ENCODE measurements at places on chromosomes 1 and 21. TPM values are rescaled to one million over a fixed set of nuclear protein-coding genes. Genes with fewer than 3 reads are reported as not detected.

GRCh38 chr1:5915587-5916571 is 76.3 kb downstream of the NPHP4 start:
- no peak for DNase-seq

The PLA2G2F gene
- not detected for total RNA-seq

DNA sequence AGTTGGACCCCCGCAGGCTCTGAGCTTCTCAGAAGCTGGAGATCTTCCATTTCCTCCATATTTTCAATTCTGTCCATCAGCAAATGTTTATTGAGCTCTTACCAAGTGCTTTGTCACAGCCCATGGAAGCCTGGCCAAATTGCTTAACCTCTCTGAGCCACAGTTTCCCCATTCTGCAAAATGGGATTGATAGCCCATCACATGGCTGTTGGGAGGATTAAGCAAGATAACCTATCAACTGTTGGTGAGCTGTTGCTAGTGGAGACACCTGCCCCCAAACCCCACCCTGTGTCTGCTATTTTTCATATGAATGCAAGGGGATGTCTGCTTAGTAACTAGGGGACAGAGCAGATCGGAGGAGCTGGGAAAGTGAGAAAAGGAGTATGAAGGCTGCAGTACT is 38.3 kb downstream of the CD34 start:
- DNase-seq: no peak

The CHIA gene
- total RNA-seq: not detected

The FAM43B gene
- total RNA-seq: 3.3 TPM

DNA sequence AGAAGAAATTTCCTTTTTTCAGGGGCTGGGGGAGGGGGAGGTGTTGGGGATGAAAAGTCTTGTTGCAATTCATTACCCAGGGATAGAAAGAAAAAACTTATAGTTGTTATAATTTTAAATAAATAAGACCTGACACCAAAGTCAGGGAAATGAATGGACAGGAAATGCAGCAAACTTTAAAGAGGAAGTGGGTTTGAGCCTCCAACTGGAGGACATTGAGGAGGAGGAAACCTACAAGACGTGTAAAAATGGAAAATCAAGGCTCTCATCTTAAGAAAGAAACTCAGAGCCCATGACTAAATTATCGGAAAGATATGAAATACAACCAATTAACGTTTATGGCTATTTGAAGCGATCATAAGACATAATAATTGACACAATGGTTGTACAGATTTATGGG is 54.4 kb downstream of the NIBAN1 start:
- DNase-seq: no peak

DNA sequence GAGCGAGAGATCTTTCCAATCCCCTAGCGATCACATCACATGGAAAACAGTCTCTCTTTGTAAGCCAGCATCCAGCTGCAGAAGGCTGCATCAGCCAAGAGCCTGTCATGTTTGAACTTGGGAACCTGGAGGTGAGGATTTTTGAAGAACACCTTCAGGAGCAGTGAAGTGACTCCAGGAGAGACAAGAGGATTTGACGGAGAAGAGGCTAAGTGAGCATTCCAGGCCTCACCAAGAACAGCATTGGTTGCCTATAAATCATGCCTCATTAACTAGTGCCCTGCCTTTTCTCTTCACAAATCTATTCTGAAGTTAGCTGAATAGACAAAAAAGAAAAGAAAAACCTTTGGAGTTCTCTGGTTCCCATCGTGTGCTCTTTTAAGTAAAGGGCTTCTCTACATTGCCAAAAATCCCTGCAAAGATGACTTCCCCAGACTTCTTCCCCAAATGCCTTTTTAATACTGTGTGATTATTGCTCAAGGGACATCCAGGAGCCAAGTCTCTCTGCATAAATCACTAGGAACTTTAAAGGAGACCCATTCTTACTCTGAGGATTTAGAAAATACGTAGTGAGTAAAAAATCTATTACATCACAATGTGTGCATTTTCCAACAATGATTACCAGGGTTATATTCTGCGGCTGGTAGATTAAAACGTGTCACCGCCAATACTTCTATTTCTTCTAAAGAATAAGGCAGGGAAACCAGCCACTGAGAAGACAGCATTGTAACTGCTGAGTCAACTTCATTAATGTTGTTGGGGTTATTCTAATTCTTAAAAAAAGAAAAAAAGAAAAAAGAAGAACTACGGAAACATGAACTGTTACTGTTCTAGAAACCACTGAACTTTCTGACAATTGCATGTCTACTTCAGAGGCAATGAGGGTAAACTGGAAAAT is 95.2 kb downstream of the KIF14 start:
- no peak for DNase-seq

GRCh38 chr1:85692730-85693314 is 15.4 kb downstream of the ZNHIT6 start:
- DNase-seq: no peak

The IGSF21 gene
- 3.0 TPM for total RNA-seq

DNA sequence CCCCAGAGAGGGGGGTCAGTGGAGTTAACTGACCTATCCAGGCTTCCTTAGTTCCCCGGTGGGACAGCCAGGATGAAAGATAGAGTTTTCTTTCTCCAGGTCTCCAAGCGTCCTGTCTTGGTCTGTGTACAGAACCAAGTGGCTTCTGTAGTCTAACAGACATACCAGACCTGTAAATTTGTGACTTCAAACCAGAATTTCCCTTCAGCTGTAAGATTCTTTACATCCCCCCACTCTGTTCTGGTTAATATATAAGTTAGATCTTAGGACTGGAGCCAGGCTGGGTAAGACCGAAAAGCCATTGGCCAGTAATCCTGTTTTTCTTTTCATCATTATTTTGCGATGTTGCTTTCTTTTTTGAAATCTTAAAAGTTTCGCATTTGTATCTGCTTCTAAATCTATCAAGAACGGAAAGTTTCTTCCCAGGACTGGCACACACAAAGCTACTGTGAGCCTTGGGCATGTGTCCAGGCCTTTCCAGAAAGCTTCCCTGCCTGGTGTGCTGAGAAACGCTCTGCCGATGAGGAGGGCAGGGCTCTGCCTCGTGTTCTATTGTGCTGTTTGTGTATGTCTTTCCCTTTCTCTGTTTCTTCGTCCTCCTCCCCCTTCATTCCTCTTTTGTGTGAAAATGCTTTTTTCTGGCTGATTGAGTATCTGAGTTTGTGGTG is 72.3 kb downstream of the RGL1 start:
- DNase-seq: peak; percentile 81

GRCh38 chr1:100443811-100444571 is 91.7 kb downstream of the CDC14A start:
- DNase-seq: no peak

DNA sequence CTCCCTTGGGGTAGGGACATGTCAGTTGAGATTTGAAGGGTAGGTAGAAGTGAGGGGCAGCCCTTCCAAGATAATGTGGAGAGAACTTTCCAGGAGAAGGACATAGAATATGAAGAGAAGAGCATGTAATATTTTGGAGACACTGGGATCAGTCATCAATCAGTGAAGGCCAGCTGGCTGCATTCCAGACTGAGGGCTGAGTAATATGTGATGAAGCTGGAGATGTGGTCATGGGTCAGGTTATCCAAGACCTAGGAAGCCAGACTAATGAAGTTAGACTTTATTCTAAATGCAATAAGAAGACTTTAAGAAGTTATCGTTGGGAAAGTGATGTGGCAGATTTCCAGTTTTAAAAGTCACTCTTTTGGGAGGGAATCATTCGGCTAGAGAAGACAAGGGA is 262.0 kb downstream of the HMCN1 start:
- peak; percentile 68 for DNase-seq

- no peak for DNase-seq
Observed at GRCh38 chr1:200729863-200730262, 8.8 kb upstream of the CAMSAP2 start.

The CRYAA gene
- not detected for total RNA-seq

GRCh38 chr1:30894508-30894973 is 14.0 kb downstream of the SDC3 start:
- DNase-seq: no peak

DNA sequence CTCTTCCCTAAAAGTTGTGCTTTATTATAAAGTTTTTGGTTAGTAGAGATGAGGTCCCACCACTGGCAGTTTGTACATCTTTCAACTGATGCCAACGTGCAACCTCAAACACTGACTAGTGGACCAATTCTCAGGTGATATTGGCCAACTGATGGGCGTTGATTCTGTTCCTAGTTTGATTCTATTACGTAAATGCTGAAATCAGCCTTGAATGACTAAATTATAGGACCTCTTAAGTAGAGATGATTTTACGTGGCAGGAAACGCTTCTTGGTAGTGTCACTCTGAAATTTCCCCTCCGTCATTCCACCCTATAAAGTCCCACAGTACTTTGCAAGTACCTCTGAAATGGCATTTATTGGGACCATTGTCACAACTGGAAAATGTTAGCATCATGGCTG is 8.8 kb upstream of the FNDC7 start:
- DNase-seq: no peak

The MTARC1 gene
- total RNA-seq: 33.3 TPM

The CADM3 gene
- total RNA-seq: 6.3 TPM

GRCh38 chr1:228392111-228392936 is 14.3 kb downstream of the TRIM11 start:
- DNase-seq: no peak

DNA sequence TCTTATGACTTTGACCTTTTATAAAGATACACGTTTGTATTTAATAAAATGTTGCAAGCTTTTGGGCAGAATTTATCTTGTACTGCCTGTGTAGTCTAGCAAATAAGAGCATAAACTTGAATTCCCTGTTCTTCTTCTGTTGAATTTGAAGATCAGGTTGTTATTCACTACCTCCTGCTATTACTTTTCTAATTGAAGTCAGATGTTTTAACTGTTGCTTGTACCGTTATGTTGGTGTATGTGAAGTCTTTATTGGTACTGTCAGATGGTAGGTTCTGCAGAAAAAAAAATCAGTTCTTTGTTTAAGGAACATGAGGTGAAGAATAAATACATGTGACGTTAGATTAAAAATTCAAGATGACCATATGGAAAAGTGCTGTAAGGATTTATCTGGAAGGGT is 69.1 kb downstream of the DYRK1A start:
- DNase-seq: no peak

- DNase-seq: no peak
Observed at GRCh38 chr1:8633741-8634501, 183.5 kb downstream of the RERE start.

The THEM5 gene
- total RNA-seq: not detected

- peak; percentile 45 for DNase-seq
Observed at GRCh38 chr1:25484096-25484495, 53.4 kb downstream of the MACO1 start.

The DMBX1 gene
- not detected for total RNA-seq

- DNase-seq: peak; percentile 29
Observed at GRCh38 chr1:150554086-150554452, 4.9 kb downstream of the ADAMTSL4 start.

DNA sequence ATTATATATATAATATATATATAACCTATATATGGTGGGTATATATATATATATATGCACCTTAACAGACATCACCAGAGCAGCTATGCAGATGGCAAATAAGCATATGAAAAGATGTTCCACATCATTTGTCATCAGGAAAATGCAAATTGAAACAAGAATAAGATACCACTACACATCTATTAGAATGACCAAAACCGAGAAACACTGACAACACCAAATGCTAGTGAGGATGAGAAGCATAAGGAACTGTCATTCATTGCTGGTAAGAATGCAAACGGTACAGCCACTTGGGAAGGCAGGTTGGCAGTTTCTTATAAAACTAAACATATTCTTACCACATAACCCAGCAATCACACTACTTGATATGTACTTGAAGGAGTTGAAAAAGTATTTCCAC is 219.8 kb upstream of the PRMT6 start:
- no peak for DNase-seq

The PFKFB2 gene
- total RNA-seq: 28.2 TPM

The B3GALT2 gene
- 48.6 TPM for total RNA-seq

DNA sequence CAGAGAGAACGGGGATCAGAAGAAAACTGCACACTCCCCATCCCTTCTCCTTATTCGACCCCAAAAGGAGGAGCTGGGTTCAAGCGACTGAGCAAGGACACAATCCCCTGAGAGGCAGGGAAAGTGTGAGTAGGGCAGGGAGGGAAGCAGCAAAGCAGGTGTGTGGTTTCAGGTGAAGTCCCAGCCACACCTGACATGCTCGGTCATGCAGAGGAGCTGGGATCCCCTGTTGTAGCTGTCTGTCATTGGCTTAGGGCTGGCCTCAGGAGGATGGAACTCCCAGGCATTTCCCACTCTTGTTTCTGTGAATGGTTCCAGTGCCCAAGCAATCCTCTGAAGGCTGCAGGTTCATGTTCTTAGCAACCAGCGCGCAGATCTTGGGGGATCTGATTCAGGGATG is 150.7 kb downstream of the DSCAM start:
- DNase-seq: no peak

- DNase-seq: peak; percentile 60
Observed at GRCh38 chr21:17688912-17689874, 76.5 kb upstream of the BTG3 start.

DNA sequence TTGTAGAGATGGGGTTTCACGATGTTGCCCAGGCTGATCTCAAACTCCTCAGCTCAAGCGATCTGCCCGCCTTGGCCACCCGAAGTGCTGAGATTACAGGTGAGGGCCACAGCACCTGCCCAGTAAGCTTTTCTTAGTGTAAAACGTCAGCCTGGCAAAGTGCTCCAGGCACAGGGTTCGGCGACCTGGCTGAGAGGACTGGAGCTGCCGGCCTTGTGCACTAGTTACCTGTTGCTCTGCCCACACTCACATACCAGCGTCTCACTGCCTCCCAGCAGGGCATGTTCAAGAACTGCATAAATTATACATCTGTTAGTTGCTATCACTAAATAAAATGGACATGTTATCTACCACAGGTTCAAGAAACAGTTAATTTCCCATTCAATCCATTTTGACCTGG is 55.2 kb downstream of the DEGS1 start:
- no peak for DNase-seq

The LRRC53 gene
- total RNA-seq: not detected

DNA sequence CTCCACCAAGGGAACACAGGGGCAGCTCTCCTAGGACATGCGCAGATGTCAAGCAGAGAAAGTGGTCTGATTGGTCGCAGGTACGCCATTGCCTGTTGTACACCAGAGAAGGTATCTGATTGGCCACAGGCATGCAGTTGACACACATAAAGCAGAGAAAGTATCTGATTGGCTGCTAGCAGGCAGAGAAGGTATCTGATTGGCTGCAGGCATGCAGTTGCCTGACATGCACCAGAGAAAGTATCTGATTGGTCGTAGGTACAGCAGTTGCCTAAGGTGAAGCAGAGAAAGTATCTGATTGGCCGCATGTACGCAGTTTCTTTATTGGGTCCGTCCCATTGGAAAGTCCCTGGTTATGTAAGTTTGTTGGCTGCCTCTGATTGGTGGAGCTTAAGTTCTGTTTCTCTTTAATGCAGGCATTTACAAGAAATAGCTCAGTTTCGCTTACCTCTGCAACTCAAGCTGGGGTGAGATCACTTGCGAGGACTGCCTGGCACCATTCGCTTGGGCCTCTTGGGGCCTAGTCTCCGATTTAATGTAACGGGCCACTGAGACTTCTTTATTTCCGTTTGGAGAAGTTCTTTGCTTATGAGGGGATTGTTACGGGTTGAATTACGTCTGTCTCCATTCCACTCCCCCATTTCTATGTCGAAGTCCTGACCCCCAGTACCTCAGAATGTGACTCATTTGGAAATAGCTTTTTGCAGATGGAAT is 74.2 kb downstream of the SIK1 start:
- DNase-seq: no peak

- DNase-seq: no peak
Observed at GRCh38 chr1:64692911-64693310, 52.0 kb upstream of the RAVER2 start.

The PM20D1 gene
- total RNA-seq: 0.91 TPM

GRCh38 chr1:59124166-59124565 is 172.7 kb upstream of the FGGY start:
- no peak for DNase-seq

The TFF3 gene
- total RNA-seq: 9.1 TPM

- no peak for DNase-seq
Observed at GRCh38 chr21:32350981-32351380, 41.8 kb downstream of the URB1 start.
